ENCODE measurements at places on chromosomes 2 and 18. TPM values are rescaled to one million over a fixed set of nuclear protein-coding genes. Genes with fewer than 3 reads are reported as not detected.

DNA sequence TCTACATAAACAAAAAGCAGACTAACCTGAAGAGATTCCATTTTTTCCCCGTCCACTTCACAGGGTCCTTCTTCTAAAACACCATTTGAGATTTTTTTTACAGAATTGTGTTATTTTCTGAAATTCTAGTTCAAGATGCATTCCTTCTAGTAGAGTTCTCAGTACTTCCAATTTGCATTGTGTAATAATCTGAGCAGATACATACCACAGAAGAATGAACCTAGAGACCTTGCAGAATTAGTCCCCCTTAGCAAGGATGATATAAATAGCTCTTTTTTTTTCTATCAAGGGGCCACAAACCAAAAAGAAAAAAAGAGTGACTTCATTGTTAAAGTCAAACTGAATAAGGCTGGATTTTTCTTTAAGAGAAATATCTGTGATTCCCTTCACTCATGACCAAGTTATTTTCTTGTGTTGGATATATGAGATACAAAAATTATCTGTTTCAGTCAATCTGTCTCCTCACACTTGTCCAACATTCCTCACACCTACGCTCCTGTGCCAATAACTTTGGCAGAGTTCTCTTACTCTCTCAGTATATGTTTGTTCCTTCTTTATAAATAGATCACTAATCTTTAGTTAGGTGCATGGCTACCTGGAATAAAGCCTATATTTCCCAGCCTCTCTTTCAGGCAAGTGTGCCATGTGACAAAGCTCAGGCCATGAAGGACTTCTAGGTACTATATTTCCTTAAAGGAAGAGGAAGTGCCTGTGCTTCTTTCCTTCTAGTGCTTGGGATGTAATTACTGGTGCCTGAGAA is 183.5 kb downstream of the ZNF385B start:
- H3K27ac ChIP-seq: no peak overlapping the region
- no peaks in the 10 kb centered on the region for H3K36me3 ChIP-seq
- no peaks in the 10 kb centered on the region for H3K27me3 ChIP-seq
- DNase-seq: no peak
- no peak overlapping the region for H3K4me3 ChIP-seq

GRCh38 chr2:86557836-86558235 is 5.4 kb downstream of the CHMP3 start:
- no peaks in the 10 kb centered on the region for H3K27me3 ChIP-seq
- H3K4me3 ChIP-seq: no peak overlapping the region
- no peak overlapping the region for H3K27ac ChIP-seq
- peaks cover 7% of the 10 kb centered on the region for H3K36me3 ChIP-seq
- H3K4me1 ChIP-seq: peaks cover 7% of the 10 kb centered on the region
- DNase-seq: no peak

DNA sequence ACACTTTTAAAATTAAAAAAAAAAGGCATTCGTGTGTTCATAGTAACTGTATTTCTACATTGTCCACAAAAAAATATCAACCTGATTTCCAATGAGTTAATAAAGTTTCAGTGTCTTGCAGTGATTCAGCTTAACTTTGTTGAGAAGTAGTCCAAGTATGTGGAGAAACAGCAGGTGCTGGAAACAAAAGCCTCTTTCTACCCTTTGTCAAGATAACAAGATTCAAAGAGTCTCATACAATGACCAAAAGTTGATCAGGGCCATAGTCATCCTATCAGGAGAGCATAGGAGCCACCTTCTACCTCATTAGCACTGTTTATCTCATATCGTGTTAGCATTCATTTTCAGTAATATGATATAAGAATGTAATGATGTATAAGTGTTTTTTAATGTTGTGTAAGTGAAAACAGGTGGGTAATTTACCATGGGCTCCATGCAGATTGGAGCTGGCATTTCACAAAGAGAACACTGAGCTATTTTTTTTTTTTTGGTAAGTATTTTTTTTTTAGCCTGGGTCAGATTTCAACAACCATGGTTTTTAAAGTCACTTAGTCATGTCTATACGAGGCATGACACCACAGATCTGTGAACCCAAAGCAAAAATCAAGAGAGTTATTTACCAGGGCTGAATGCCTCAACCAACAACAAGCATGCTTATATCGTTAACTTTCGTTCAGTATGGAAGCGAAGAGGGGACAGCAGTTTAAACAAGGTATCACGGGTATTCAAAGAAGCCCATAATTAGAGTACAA is 165.0 kb upstream of the ZNF521 start:
- H3K4me1 ChIP-seq: no peaks in the 10 kb centered on the region
- H3K4me3 ChIP-seq: no peak overlapping the region

- no peaks in the 10 kb centered on the region for H3K27me3 ChIP-seq
- peak overlapping the region; percentile 84 for H3K4me3 ChIP-seq
- DNase-seq: no peak
- no peaks in the 10 kb centered on the region for H3K36me3 ChIP-seq
Observed at GRCh38 chr2:128319631-128320191, 1.0 kb upstream of the HS6ST1 start.

DNA sequence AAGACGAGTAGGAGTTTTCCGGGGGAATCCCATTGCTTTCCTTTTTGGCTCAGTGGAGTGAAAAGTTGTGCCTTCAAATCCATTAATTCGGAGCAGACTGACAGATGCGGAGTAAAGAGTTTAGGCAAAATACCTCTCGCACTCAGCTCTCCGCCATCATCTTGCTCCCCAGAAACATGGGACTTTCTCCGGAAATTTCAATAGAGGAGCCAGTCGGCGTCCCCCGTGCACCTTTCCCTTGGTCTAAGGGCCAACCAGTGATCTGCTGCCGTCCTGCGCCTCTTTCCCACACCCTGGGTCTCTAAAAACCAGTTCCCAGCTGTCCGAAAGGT is 318 bp downstream of the TYW5 start:
- no peaks in the 10 kb centered on the region for H3K27me3 ChIP-seq
- DNase-seq: peak; percentile 52
- H3K4me3 ChIP-seq: peak overlapping the region; percentile 92

- H3K4me1 ChIP-seq: no peaks in the 10 kb centered on the region
- H3K36me3 ChIP-seq: no peaks in the 10 kb centered on the region
- H3K27me3 ChIP-seq: peaks cover 81% of the 10 kb centered on the region
- no peak overlapping the region for H3K4me3 ChIP-seq
- no peak for DNase-seq
Observed at GRCh38 chr2:939936-940601, 10.6 kb upstream of the SNTG2 start.

DNA sequence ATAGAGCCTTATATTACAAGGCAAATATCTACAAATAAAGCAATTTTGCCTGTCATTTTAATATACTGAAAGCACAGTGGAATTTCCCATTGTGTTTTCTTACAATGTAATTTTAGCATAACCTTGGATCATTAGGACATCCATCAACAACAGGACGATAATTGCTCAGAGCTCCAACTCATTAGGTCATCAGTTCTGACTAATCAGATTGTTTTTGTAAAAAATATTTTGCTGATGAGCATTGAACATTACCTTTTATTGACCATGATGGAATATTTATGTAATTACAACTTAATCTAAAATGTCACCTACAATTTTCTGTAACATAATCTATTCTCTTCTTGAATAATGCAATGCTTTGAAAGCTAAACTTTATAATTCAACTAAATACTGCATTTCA is 215.3 kb upstream of the DSEL start:
- no peaks in the 10 kb centered on the region for H3K36me3 ChIP-seq
- H3K4me1 ChIP-seq: no peaks in the 10 kb centered on the region
- no peak for DNase-seq
- no peak overlapping the region for H3K27ac ChIP-seq
- no peak overlapping the region for H3K4me3 ChIP-seq
- H3K27me3 ChIP-seq: no peaks in the 10 kb centered on the region

DNA sequence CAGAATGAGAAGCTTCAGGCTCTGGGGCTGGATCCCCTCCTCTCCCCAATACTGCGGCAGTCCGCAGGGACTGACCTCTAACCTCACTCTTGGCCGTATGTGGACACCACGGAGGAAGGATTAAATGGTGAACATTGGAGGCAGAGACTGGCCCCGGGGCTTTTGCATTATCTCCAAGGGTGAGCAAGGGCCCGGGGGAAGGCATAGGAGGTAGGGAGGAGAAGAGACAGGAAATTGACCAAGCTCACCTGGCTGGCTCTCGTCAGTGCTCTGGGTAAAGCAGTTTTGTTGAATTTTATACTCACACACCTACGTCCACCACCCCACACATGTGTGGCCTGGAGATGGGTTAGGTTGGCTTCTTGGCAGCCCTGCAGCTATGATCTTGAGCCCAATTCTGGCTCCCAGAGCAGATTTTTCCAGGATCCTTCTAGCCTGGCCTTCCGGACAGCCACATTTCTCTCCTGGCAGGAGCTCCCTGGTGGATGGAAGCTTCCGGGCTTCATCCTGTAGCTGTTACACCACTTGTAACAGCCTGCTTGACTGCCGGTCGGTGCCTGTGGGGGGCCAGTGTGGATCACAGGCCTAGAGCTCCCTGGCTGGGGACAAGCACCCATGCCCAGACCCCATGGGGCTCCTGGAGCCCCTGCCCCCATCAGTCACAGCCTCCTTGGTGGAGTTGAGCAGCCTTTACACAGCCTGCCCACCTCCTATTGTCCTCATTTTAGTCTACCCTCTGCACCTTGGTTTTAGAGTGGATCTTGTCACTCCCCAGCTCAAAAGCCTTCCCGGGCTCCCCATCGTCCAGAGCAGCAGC is 7.6 kb downstream of the ITM2C start:
- H3K36me3 ChIP-seq: no peaks in the 10 kb centered on the region
- DNase-seq: no peak
- no peaks in the 10 kb centered on the region for H3K27me3 ChIP-seq

- no peaks in the 10 kb centered on the region for H3K27me3 ChIP-seq
- H3K27ac ChIP-seq: no peak overlapping the region
- H3K4me1 ChIP-seq: no peaks in the 10 kb centered on the region
- no peak for DNase-seq
Observed at GRCh38 chr2:58127111-58127510, 80.5 kb downstream of the VRK2 start.

DNA sequence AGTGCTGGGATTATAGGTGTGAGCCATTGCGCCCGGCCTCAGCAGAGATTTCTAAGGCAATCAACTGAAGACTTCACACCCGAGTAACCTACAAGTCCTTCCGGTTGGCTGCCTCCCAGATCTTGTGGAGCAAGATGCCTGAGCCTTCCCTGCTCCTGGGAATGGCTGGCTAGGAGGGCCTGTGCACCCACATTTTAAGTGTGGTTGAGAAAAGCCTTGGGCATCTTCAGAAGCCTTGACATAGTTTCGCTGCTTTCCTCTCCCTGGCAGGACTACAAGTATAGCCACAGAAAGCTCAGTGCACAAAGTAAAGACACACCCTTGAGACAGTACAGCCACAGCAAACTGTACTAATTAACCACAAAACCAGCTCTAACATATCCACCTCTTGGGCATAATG is 35.2 kb downstream of the E2F6 start:
- H3K36me3 ChIP-seq: no peaks in the 10 kb centered on the region
- no peaks in the 10 kb centered on the region for H3K27me3 ChIP-seq
- no peak overlapping the region for H3K27ac ChIP-seq
- H3K4me3 ChIP-seq: no peak overlapping the region
- no peaks in the 10 kb centered on the region for H3K4me1 ChIP-seq

Gene ACVR1C
- total RNA-seq: 0.04 TPM

Gene TLX2
- total RNA-seq: 3.8 TPM

Gene COLEC11
- 2.4 TPM for total RNA-seq

Gene MROH2A
- total RNA-seq: 2.9 TPM

Gene UGT1A4
- total RNA-seq: 73.6 TPM

Gene TDRD15
- total RNA-seq: 1.9 TPM

Gene EN1
- not detected for total RNA-seq

Gene KCTD1
- 20.7 TPM for total RNA-seq

All from PC-9 (cell line).